ENCODE measurements at places on chromosomes 13 and 19.
A peak's percentile ranks its signal among the peaks of the same experiment; 100 is the strongest.

DNA sequence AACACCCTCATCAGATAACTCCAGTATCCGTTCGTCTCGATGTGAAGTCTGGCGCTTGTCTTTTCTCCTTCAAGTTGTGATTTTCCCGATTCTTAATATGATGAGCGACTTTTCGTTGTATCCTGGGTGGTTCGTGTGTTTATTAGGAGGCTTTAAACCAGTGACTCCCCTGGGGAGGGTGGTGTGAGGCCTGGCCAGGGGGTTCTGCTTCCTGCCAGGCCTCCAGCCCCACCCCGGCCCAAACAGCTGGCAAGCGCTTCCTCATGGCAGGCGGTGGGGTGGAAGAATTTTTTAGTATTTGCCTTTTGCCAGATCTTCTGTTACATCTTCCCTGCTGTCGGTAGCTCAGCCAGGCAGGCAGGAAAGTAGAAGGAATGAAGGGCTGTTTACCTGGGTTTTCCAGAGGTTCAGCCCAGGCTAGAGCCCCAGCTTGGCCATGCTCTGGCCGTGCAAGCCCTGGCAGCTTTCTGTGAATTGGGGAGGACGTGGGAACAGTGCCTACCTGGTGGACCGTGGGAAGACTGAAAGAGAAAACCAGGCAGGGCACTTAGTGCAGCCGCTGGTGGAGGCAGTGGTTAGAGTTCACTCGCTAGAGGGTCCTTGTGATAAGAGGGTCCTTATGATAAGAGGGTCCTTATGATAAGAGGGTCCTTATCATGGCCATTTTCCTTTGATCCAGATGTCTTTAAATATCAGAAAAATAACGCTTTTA lies 37.7 kb upstream of the DCUN1D2 start:
- DNase-seq, result no peak

DNA sequence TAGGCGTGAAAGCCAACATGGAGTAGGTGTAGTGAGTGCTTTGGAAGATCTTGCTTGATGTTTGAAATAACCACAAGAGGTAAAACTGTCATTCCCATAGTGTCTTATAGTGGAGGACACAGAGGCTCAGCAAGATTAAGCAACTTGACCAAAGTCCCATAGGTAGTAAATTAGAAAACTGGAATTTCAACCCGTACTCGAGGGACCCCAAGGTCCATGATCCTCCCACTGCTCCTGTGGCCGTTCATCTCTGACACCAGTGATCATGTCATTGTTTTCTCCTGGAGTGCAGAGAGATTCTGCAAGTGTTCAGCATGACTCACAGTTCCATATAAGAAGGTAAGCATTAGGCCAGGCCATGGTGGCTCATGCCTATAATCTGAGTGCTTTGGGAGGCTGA lies 126.9 kb downstream of the FGF9 start:
- no peak for DNase-seq

DNA sequence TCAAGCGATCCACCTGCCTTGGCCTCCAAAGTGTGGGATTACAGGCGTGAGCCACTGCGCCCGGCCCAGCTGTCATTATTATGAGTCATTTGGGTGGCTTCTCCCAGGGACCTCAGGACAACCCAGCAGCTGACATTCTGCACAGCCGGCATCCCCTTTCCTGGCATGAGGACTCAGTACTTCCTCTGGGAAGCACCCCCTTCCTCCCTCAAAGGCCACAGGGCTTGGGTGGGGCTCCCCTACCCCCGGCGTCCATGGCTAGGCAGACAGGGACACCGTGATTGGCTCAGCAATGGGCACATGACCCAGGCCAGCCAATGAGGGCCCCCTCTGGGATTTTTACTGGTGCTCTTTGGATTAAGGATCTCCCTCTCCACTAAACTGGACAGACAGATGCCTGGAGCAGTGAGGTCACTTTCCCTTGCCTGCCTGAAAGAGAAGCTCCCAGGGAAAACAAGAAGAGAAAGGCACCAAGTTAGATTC lies 6.0 kb downstream of the KANK2 start:
- peak; percentile 40 for DNase-seq

DNA sequence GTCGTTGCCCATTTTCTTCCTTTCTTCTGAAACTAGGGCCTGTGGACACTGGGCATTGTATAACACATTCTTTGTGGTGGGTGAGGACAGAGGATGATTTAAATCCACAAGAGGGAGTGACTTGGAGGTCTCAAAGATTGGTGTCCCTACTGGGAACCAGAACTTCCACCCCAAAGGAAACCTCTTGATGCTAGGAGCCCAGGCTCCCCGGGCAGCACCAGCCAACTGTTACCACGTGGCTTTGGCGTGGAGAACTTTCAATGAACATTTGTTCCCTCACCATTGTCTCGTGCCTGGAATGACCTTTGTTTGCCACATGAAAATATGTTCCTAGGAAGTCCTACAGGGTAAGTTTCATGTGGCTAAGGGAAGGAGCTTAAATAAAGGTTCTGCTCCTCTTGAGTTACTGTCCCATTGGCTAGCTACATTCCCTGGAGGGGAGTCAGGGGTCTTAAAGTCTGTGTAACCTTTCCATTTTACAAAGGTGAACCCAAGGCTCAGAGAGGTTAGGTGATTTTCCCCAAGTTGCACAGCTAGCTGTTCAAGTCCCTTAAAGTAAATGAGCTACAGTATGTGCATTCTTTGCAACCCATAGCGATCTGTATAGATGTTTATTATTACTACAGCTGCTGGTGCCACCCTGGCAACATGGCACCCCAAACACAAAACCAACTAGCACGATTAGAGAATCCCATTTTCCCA lies 5.0 kb upstream of the CDX2 start:
- no peak for DNase-seq

DNA sequence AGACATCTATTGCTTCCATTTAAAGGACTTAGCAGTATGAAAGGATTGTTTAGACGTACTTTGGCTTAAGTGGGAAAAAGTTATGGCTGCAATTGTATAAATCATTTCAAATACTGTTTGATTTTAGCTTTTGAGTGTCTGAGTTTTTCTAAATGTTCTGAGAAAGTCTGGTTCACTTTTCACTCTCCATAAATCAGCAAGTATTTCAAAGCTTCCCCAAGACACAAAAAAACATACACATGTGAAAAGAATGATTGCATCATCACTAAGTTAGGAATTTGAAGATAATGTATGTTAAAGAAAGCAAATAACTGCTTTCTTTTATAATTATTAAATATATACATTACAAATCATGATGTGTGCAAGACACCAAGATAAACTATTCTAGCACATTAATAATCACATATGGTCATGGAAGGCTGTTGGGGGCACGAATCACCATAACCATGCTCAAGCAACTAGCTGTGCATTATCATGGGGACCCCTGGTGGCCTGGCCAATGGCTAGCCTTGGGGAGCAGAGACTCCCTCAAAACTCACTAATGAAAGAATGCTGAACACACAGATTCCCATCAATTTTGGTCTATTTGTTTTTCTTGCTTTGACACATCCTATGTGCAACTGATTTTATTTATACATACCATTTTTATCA lies 111.1 kb downstream of the MIPEP start:
- no peak for DNase-seq

DNA sequence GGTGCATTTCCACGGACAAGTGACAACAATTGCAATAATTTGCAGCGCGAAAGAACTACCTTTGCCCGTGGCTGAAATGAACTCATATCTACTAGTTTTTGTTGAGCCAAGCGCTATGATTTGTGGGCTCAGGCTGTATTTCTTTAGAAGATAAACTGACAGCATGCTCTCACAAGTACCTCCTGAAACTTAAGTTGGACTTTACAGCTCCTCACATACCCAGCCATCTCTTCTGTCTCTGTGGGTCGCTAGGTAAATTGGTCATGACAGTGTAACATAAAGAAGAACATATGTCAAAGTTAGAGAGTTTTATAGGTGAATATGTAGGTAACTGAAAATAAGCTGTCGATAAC lies 839 bp downstream of the COG6 start:
- no peak for DNase-seq

DNA sequence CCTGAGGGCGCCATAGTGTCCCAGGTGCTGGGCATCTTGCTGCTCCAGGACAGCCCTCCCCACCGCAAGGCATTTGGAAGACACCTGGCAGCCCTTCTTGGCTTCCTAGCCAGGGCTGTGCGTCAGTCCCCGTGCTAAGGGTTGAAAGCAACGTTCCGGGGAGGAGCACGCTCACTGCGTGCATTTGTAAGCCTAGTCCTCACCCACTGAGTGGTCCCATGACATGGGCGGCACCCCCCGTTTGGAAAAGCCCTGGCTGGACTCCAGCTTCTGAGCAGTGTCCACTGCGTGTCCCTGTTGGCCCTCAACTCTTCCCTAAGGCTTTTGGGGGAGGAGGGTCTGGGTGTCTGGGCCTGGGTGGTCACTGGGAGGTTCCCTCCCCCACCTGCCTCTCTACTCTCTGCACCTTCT lies 76.3 kb upstream of the GPR183 start:
- no peak for DNase-seq

- no peak for DNase-seq
Measured at GRCh38 chr13:113880651-113881611, 17.1 kb upstream of the GAS6 start.

GRCh38 chr19:33234736-33235135 lies 9.1 kb upstream of the SLC7A10 start:
- DNase-seq, result no peak

DNA sequence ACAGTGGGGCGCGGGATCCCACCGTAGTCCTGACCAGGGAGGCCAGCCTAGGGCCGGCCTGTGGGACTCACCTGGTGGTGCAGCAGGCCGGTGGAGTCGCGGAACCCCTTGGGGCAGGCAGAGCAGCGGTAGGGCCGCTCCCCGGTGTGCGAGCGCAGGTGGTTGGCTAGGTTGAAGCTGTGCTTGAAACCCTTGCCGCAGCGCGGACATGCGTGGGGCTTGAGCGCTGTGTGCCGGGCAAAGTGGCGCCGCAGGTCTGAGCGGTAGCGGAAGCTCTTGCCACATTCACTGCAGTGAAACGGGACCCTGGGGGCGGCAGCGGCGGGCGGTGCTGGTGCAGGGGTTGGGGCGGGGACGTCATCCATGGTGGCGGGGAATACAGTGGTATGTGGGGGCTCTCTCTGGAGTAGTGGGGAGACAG lies 1.8 kb downstream of the FIZ1 start:
- DNase-seq, result no peak

DNA sequence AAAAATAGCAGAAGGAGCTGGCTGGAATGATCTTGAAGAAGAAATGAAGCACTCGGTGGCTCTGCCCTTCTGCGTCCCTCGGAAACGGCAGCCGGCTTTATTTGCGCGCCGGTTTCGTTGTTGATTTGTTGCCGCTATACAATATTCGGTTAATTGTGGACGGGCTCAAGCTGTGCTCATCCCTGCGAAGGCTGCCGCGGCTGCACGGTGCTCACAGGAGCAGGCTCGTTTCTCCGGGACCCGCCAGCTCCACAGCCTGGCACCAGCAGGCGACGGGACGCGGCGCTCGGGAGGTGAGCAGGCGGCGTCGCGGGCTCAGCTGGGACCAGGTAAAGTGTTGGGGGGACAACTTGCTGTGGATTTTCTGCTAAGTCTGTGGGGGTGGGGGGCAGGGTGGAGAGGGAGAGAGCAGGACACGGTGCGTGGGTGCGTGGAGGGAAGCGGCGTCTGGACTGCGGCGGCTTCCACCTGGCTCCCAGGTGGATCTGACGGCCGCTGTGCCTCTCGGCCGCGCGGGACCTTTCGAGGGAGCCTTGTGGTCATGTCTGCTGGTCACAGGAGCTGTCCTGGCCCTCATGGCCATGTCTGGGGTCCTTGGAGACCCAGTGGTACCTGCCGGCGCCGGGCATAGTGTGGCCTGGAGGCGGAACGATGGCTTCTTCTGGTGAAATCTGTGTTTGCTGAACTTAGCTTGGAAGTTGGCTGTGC lies 90.9 kb downstream of the TEX29 start:
- no peak for DNase-seq

GRCh38 chr13:112719016-112719415 lies 29.2 kb downstream of the ATP11A start:
- DNase-seq, result no peak

- no peak for DNase-seq
Measured at GRCh38 chr19:21824679-21825078, 11.3 kb downstream of the ZNF43 start.

GRCh38 chr19:50818859-50819472 lies 4.6 kb downstream of the KLK1 start:
- DNase-seq, result no peak

GRCh38 chr19:1977120-1977519 lies 36.1 kb downstream of the CSNK1G2 start:
- DNase-seq, result no peak

- DNase-seq, result no peak
Measured at GRCh38 chr19:370641-371330, 26.2 kb upstream of the MIER2 start.

DNA sequence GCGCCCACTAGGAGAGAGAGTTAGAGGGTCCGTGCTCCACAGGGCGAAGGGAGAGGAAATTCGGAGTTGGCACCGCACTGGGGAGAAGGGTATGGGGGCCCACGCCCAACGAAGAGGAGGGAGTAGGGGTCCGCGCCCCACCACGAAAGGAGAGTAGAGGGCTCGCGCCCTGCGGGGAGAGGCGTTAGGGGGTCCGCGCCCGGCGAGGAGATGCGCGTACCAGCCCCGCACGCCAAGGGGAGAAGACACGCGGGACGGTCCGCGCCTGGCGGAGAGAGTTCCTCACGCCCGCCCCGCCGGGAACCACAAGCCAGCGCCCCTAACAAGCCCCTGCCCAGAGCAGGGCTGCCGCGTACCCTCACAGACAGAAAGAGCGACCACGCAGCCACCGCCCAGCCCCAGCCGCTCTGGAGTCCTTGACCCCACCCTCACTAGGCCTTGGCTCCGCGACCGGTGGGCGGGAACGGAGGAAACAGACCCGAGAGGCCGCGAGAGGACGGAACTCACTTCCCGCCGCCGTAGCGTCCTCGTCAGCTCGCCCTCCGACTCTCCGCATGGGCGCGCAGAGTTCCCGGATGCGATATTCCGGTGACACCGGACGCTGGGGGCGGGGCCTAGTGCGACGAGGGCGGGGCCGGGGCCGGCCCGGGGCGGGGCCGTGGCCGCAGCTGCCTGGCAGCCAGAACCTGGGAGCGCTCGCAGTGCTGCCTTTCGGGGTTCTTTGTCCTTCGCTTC lies 20.0 kb upstream of the ZSCAN18 start:
- no peak for DNase-seq

DNA sequence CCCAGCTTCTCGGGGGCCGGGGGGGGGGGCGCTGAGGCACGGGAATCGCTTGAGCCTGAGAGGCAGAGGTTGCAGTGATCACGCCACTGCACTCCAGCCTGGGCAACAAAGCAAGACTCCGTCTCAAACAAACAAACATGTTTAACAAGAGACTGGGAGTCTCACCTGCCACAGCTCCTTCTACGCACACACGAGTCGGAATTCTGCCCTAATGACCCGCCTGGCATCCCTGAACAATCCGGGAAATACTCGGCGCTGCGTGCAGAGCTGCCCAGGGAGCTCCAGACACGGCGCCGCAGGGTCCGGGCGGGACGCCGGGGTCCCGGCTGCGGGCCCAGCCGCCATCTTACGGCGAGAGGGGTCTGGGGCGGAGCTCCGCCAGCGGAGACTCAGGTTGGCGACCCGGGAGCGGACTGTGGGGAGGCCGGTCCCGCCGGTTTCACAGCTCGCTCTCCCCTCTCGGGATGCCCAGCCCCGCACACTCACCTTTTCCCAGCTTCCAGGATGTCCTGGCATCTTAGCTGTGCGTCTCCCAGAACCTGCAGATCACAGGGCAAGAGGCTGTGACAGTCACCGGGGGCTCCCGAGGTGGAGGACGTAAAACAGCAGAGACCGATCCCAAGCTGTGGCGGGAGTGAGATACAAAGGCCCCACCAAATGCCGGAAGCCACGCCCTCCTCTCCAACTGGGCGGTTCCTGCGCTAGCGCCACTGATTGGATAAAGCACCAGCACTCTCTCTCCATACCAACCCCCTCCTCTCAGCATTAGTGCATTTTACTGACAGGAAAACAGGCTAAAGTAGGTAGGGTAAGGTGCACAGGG lies 23.6 kb upstream of the ZNF724 start:
- DNase-seq, result peak; percentile 90
